ENCODE measurements at places on chromosomes 6 and 20.
A peak's percentile ranks its signal among the peaks of the same experiment; 100 is the strongest.

DNA sequence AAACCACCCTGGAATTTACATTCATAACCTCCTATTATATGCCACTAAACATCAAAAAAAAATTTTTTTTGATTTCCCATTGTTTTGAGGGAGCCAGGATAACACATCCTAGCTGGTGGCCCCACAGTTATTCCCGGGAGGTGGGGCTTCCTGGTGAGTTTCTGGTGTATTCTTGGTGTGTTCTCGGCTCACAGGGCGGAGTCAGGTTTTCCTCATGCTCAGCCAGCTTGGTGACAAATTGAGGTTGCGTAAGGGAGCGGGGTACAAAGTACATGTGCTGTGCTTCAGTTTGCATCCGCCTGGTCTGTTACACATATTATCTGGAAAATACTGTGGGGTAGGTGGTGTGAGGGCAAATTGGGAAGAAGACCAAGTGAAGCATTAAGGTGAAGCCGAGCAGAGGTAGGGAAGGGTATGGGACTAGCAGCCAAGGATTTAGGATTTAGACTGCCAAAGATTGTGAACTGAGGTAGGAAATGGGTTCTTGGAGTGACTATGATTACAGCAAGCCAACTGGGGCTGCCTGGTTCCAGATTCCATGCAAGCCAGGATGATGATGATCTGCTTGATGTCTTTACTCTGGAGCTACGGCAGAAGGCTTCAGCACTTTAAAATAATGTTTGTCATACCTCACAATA lies 46.2 kb upstream of the EEF1A1 start:
- DNase-seq, result no peak

DNA sequence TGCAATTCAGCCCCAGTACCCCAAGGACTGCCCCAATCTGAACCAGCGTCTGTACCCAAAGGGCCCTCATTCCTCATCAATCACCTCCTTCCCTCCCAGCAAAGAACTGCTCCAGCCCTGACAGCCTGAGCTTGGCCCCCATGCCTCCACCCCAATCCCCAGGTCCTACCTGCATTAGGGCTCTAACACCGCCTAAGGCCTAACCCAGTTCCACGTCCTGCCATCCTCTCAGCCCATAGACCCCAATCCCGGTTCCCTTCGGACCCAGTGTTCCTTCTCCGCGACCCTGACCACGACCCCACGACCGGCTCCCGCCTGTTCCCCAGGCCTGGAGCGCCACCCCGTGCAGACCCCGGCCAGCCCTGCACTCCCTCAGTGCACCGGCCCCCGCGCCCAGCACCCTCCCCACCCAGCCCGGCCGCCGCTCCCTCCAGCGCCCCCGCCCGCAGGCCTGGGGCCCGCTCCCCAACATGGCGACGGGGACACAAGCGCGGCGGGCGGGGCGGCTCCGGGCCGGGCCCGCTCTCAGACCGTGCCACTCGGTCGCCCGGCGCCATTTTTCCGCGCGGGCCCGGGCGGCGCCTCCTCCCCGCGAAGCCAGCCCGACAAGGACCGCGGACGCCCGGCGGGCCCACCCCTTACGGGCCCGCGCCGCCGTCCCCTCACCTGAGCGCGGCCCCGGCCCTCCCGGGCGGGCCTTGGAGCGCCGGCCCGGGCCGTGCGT lies 483 bp downstream of the NCOA6 start:
- peak; percentile 85 for DNase-seq

DNA sequence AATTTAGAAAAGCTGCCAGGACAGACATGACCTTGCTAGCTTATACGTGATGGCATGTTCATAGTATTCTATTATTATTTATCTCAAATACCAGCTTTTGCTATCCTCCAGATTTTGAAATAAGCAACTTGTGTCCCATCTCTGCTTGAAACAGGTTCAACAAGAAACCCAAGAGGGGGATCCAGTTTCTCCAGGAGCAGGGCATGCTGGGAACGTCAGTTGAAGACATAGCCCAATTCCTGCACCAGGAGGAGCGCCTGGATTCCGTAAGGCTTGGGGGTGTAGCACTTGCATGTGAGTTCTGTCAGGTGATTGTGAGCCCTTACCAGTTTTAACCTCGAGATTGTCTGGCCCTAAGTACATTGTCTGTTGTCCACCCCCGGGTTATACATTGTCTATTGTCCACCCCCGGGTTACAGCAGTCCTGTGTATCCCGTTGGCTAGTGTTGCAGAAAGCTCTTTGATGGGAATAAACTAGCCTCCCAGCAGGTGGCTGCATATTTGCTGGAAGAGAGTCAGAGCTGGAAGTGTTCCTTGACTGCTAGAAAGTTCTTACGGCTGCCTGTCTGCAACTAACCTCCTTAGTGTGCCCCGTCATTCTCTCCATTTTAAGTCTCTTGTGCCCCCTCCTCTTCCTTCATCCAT lies 61.4 kb upstream of the CSE1L start:
- no peak for DNase-seq

GRCh38 chr6:157143890-157144798 lies 179.2 kb downstream of the TMEM242 start:
- no peak for DNase-seq

DNA sequence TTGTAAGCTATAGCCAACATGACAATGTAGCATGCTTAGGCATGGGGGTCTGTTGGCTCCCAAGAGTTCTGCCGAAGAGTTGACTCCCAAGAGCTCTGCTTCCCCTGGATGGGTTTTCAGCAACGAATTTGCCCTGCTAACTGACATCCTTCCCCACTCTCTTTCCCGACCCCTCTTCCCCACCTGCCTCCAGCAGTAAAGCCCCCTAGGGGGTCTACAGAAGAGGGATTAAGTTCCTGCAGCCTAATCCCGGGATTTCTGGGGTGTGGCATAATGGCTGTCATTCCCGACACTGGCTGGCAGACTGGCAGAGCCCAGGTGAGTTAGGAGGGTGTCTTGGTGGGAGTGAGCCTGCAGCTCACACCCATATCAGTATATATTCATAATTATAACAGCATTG lies 121.0 kb upstream of the ZNF184 start:
- no peak for DNase-seq

GRCh38 chr6:159979136-159979874 lies 10.4 kb downstream of the IGF2R start:
- peak; percentile 67 for DNase-seq

DNA sequence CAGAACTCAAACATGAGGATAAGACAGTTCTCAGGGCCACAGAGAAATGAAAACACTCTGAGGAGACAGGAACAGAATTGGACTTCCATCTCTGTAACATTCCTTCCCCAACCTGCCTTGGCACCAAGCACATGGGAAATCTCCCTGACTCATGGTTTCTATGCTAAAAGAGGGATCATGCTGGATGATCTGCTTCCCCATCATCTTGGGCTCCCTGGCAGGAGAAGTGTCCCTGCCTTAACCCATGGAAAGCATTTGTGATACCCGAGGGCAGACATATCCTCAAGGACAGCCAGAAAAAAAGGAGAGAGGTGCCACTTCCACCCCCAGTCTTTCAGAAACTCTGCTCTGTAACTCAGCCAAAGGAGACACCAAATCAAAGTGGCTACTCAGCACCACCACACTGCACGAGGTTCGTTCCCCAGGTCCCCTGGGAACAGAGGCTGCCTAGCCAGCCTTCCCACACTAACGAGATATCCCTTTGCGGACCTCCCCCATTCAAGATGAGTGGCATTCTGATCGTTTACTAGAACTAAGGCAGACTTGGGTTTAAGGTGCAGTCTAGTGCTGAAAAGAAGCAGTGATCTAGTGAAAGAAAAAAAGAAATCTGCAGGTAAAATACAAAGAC lies 34.8 kb downstream of the BLOC1S5 start:
- DNase-seq, result no peak

GRCh38 chr20:37162646-37163045 lies 16.5 kb upstream of the RPN2 start:
- no peak for DNase-seq

- no peak for DNase-seq
Measured at GRCh38 chr20:49381558-49382493, 100.6 kb downstream of the KCNB1 start.

- no peak for DNase-seq
Measured at GRCh38 chr6:33717934-33718455, 6.5 kb upstream of the UQCC2 start.

DNA sequence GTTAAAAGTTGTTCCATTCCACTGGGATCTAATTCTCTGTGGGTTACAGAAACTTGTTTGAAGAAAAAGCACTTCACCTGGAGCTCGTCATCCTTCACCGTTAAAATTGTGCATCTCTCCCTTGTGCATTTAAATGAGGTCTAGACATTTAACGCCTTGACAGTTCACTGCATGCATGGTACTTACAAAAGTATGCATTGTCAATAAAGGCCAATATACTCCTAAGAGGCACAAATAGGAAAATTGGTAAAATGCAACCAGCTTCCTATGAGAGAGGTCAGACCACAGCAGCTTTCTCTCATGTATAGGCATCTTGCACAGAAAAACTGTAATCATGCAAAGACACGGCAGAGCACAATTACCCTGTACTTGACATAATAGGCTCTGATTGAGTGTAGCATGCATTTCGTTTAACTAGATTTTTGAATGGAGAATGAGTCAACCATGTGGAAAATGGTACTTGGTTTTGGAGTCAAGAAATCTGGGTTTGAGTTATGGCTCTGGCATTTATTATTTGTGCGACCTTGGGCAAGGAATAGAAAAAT lies 378.5 kb downstream of the RFPL4B start:
- no peak for DNase-seq

DNA sequence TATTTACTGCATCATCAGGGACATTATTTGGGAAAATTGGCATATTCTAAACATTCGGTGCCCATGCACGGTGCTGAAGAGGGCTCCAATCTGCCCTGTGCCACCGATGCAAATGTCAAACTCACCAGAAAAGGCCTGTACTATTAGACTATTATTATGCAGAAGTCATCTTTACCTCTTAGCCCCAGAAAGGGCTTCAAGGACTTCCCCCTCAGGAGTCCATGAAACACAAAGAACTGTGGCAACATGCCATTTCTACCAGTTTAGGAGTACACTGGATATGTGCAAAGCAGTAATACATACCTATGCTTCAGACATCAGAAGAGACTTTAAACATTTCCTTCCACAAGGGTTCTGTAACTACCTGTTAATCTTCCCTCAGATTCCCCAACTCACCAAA lies 8.6 kb downstream of the DIDO1 start:
- no peak for DNase-seq

DNA sequence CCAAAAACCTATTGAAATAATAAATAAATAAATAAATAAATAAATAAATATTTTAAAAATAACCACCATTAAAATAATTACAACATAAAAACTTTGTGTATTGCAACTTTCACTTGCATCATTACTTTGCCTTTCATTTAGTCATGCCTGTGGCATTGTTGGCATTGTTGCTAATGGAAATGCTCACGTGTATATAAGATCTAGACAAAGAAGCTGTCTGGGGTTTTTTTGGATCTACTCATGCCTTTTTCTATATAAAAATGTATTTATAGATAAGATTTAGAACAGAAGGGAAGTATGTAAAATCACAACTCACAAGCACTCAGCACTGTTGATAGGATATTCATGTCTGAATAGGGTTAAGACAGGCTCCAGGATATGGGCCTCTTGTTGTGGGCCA lies 27.9 kb downstream of the GFRA4 start:
- DNase-seq, result no peak

DNA sequence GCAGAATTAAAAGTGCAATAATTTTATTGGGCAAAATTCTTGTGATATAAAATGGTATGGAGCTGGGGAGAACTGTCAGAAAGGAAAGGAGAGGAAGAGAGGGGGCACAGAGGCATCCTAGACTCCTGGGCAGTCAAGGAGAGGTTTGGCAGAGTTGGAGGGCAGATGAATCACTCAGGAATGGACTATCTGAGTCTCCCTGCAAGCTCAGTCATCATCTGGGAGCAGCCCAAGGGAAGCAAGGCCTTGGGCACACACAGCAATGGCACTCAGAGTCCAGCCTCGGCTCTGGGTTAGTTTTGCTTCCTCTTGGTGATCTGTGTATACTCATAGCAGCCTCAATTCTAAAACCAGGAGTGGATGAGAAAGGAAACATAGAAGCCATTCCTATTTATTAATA lies 67.2 kb downstream of the SLC22A1 start:
- DNase-seq, result no peak

- no peak for DNase-seq
Measured at GRCh38 chr6:135537741-135538301, 40.3 kb upstream of the AHI1 start.

- no peak for DNase-seq
Measured at GRCh38 chr6:48560408-48560807, 449.4 kb upstream of the PTCHD4 start.

DNA sequence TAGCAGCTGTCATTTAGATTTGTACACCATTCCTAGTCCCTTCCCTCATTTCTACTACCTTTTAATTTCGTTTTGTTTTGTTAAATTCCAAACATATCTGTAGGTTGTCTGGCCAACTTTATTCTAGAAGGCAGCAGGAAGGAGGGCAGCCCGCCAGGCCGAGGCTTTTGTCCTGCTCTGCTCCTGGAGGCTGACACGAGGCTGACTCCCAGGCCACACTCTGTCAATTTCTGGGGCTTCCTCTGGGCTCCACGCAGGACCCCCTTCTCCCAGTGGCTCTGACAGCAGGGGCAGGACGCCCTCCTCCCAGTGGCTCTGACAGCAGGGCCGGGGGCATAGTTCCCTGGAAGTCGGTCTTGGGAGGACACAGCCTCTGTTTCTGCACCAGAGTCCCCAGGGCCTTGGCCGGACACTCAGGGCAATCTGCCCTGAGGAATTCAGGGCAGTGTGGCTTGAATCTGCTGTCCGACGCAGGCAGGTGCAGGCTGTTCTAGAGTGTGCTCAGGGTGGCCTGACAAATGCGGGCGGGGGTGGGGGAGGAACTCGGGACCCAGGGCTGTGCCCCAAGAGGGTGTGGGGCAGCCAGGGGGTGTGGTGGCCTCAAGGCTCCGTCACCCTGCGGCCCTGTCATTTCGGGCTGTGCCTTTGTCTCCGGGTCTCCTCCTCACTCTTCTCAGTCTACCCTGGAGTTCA lies 11.8 kb downstream of the SMOC2 start:
- DNase-seq, result no peak

Measured in GM13977 (cell line).